ENCODE measurements at places on chromosomes 4 and X.

DNA sequence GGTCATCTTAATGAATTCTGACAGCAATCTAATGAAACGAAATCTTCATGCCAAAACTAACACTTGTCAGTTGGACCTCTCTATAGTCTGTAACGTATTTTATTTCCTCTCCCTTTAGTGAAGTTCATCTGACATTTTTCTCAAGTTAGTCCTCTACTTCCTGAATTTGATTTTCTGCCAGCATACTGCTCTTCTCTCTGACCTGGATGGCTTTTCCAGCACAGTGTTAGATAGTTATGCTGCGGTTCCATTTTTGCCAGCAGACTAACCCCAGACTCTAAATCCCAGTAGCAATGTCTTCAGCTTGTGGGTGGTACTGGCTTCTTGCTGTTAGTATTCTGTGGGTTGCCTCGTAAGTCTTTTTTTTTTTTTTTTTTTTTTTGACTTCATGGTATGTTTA, 146.7 kb upstream of the VEGFC start:
- DNase-seq: no peak

DNA sequence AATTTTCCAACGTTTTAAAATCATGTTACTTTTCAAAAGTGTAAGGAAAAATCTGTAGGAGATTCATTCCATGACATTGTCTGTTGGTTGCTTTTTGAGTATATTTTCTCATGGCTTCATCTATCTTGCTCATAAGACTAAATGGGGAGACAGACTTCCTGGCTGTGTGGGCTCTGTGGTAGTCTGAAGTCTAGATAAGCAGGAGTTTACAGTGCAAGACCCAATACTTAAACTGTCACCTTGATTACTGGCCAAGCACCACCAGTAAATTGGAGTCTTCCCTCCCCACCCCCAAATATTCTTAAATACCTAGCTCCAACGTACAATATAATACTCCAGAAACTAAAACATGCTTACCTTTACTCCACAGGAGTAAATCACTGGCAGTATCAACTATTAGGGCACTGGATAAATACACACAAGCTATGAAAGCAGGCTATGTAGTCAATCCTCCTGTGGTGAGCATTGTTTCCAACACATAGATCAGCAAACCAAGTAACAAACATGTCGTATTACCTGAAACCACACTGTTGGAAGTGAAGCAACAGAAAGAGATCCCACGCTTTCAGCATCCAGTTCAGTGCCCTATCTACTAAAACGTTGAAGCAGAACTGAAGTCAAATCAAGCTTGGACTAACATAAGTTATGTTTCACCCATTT, 6.2 kb downstream of the HNRNPD start:
- DNase-seq: no peak

GRCh38 chr4:1338752-1339414, 8.1 kb upstream of the UVSSA start:
- DNase-seq: no peak

- DNase-seq: peak; percentile 43
Observed at GRCh38 chrX:63128509-63128908, 222.6 kb downstream of the SPIN4 start.

GRCh38 chrX:8272821-8273220, 101.8 kb upstream of the VCX2 start:
- no peak for DNase-seq
